Activated T-cell treated with anti-CD3 and anti-CD28 coated beads, Interleukin-2, amount 50 U/mL, for 1 hour (primary cell): ENCODE measurements at places on chromosomes 2 and 18.

DNA sequence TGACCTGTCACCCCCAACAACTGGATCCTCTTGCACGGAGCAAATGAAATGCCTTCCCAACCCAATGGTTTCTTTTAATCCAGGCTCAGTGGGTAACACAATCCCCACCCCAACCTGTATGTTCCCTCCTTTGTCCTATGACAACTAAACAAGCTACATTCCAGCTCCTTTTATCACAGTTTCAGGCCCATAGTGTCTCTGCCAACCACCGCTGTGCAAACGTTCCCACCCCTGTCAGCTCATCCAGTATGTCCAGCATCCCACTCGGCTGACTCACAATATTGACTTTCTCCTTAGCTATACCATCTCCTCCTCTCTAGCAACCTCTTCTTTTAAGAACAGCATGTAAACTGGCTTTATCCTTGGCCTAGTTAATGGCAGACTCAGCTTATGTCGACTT, 117.9 kb upstream of the PPP1CB start:
- DNase-seq: no peak

DNA sequence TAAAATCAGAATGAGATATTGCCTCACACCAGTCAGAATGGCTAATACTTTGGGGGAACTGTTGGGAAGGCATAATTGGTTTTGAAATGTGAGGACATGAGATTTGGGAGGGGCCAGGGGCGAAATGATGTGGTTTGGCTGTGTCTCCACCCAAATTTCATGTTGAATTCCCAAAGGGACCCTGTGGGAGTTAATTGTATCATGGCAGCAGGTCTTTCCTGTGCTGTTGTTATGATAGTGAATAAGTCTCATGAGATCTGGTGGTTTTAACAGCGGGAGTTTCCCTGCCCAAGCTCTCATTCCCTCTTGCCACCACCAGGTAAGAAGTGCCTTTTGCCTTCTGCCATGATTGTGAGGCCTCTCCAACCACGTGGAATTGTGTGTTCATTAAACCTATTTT, 59.6 kb downstream of the CSRNP3 start:
- DNase-seq: no peak

GRCh38 chr18:74589021-74589420, 8.6 kb upstream of the ZNF407 start:
- DNase-seq: no peak

GRCh38 chr2:219638948-219639755, 11.7 kb downstream of the SLC4A3 start:
- DNase-seq: no peak

DNA sequence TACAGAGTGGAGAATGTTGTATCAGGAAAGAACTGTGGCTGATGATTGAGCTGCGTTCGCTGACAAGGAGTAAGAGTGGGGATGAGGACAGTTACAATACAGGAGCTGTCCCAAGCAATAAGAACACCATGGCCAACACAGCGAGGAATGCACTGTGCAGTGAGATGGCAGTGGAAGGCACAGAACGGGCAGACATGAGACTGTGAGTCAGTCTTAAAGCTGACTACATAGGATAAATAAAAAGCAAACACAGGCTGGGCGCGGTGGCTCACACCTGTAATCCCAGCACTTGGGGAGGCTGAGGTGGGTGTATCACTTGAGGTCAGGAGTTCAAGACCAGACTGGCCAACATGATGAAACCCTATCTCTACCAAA, 89.8 kb downstream of the CABYR start:
- DNase-seq: no peak

- no peak for DNase-seq
These were observed 238.6 kb downstream of the ZNF385B start for GRCh38 chr2:179622635-179623300.

DNA sequence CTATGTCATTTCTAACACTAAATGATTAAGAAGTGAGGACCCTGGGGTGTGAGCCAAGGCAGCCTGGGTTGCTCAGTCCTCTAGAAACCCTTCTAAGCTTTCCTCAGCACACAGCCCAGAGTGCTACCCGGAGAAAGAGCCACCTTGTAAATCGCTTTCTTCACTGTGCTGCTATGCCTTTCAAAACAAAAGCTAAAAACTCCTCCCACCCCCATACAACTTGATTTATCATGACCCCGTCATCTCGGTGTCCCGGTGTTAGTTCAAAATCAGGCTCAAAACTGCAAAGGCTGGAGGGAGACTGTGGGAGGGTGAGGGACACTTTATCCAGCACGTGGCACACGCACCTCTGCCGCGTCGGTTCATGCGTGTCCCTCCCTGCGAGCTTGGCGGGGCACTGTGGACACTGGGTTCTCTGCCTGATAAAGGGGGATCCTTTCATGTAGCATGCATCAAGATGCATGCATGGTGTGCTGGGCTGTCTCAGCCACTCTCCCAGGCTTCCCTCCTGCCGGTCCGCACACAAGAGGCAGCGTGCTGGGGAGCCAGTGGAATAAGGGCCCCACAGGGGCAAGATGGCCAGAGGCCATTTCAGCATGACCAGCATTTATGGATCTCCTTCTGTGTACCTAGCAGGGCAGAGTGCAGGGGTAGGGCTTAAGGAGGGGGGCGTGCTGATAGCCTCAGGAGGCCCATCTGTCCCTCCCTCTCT, 170.4 kb downstream of the SMAD7 start:
- no peak for DNase-seq
